ENCODE measurements at places on chromosomes 5 and 9.

- no peak for DNase-seq
Measured at GRCh38 chr9:133158695-133159094, 5.0 kb downstream of the GBGT1 start.

DNA sequence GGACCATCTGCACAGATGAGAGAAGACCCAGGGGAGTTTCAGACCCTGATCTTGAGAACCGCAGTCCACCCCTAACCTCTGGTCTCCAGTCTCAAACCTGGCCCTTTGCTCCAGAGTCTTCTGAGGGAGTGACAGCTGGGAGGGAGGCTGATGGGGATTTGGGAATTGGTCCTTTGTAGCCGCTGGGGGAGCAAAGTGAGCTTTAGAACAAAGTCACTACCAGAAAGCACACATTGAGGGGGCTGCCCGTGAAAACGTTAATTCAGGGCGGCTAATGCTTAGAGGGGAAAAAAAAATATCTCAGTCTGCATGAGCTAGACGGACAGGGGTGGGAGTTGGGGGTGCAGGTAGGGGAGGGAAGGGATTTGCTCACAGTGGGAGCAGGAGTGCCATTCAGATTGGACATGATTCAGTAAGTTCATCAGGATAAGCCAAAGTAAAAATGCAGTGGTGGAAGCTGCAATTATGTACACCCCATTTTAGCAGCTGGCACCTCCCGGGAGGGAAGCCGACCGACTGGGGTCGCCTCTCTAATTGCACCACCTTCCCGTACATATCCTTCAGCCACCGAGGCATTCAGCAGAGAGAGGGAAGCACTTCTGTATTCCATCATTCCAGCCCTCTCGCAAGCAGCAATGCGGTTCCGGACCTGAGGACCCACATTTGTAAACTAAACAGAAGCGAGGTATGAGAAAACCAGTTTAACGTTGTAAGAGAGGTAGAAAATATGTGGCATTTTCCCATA is 123.4 kb upstream of the RETREG1 start:
- no peak for DNase-seq

DNA sequence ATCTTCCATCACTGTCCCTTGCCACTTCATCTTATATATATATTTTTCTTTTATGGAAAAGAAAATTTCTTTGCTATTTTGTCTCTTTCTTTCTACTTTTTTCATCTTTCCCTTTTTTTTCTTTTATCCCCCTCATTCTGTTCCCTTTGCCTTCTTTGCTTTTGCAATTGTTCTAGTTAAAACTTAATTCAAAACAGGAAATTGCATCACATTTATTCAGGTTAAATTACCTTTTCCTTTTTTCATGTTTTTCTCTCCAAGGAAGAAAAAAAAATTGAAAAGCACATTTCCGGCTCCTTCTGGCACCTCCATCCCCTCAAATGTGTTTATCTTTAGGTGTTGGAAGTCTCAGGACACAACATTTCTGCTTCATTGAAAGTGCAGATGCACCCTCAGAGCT is 176.9 kb downstream of the FGF1 start:
- no peak for DNase-seq

GRCh38 chr5:52134013-52134650 is 653.6 kb upstream of the ITGA1 start:
- no peak for DNase-seq

GRCh38 chr5:75524071-75524470 is 12.4 kb downstream of the POLK start:
- DNase-seq, result peak; percentile 30

DNA sequence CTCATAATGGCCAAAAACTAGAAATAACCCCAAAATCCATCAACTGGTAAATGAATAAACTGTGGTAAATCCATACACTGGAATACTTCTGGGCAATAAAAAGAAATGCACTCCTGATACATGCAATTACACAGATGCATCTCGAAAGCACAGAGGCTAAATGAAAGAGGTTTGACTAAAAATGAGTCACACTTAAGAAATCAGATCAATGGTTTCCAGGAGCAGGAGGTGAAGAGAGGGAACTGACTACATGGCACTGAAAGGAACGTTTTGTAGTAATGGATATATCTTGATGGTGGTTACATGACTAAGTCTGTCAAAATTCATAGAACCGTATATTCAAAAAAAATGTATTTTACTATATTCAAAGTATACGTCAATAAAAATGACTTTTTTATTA is 42.4 kb downstream of the STRBP start:
- DNase-seq, result peak; percentile 14

GRCh38 chr9:89179895-89180734 is 1.5 kb upstream of the SHC3 start:
- DNase-seq, result peak; percentile 98

GRCh38 chr9:96413302-96414221 is 4.6 kb downstream of the ZNF367 start:
- no peak for DNase-seq

- DNase-seq, result no peak
Measured at GRCh38 chr5:109373932-109374331, 35.8 kb downstream of the PJA2 start.

DNA sequence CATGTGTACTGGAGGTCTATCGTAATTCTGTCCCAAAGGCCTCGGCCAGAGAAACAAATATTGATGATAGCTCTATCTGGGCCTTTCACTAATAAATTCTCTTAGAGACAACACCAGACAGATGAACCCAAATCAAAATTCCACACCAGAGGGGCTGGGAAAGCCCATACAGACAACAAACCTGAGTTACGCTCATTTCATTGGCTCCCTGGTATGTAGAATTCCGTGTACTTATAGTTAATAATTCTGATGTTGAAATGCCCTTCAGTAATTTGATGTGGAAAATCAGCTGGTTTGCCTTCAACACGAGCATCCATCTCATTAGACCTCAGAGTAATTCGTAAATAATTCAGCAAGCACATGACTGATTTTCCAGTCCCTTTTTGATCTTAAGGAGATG is 53.2 kb downstream of the FRMD3 start:
- DNase-seq, result no peak

- no peak for DNase-seq
Measured at GRCh38 chr9:97556721-97557605, 55.5 kb downstream of the TMOD1 start.

DNA sequence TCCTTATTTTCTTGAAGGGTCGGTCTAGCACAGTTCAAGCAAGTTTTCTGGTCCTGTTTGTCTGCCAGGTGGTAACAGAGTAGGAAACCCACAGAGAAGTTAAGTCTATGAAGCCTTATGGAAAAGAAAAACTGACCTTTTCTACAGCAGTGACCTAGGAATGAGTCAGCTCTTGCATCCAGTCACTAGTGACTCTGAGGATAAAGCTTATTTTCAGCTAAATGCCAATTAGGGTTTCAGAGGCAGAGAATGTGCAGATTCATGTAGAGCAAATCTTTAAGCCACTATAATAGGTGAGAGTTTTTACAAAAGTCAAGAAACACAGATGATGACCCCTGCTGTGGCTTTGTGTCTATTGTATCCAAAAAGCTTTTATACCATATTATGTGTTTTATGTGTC is 100.7 kb downstream of the CWC27 start:
- DNase-seq, result peak; percentile 62

All from fibroblast of skin of right biceps (primary cell).